Activated B cell treated with CpG ODN at 0.5 μM for 24 hours (primary cell): ENCODE measurements at places on chromosomes 7 and 10.

GRCh38 chr7:150963707-150964559, 14.2 kb downstream of the KCNH2 start:
- DNase-seq: no peak

- DNase-seq: no peak
Observed at GRCh38 chr10:13820119-13820963, 233.6 kb downstream of the PRPF18 start.

- DNase-seq: no peak
Observed at GRCh38 chr10:109859221-109859620, 64.1 kb downstream of the XPNPEP1 start.

DNA sequence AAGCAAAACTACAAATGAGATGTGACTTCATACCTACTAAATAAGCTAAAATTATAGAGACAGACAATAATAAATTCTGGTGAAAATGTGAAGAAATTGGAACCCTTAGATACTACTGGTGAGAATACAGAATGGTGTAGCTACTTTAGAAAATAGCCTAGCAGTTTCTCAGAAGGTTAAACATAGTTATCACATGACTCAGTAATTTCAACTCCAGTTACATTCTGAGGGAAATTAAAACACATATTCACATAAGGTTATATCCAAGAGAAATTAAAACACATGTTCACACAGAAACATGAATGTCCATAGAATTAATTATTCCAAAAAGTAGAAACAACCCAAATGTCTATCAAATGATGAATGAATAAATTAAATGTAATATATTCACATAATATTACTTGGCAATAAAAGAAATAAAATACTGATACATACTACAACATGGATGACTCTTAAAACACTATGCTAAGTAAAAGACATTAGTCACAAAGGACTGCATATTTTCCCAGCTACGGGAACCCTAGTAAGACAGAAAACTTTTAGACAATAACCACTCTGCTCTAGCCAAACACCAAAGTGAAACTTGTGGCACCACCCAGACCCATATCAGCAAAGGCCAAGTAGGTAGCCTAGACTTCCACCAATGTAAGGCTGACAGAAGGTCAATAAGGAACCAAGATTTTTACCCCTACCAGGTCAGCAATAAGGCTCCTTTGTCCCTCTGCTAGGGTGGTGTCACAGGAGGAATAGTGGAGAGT, 25.1 kb downstream of the SLC25A40 start:
- DNase-seq: no peak

DNA sequence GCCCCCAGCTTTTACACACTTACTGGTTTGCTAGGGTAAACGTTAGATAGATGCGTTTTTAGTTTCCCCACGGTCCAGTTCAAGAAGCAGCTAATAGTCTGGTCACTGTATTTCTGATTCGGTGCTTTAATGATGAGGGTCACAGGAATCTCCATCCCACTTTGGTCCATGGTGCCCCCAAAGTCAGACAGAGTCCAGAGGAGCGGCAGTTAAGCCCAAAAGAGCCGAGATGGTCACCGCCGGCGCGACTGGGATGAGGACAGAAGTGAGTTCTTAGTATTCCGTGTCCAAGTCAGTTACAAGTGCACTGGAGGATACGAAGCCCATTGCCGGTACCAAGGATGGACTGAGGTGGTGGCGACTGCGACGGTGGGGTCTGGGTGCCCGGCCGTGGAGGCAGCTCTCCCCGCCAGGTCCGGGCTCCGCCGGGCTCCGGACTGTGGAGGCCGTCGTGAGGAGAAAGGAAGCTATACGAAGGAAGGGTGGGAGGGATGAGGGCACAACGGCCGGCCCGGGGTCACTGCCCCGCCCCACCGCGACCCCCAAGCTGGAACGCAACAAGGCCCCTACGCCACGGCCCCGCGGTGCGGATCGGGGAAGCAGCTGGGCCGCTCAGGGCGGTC, 663 bp downstream of the HERPUD2 start:
- DNase-seq: peak; percentile 24

DNA sequence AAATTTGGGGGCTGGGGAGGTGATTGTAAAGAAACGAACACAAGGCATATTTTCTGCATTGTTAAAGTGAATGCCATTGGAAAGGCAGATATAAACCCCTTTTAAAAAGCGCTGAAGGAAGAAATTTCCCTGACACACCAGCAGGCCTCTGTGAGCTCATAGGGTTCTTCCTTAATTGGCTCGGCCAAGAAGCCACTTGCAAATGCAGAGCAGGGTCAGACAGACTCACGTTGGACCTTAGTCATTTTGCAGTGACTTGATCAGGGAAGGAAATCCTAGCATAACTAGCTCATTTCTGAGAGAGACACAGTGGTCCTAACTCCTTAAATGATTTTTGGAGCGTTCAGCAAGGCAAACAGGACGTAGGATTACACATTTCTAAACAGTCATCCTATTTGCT, 1461.4 kb downstream of the GATA3 start:
- no peak for DNase-seq

GRCh38 chr7:133053321-133053891, 28.5 kb downstream of the CHCHD3 start:
- no peak for DNase-seq

DNA sequence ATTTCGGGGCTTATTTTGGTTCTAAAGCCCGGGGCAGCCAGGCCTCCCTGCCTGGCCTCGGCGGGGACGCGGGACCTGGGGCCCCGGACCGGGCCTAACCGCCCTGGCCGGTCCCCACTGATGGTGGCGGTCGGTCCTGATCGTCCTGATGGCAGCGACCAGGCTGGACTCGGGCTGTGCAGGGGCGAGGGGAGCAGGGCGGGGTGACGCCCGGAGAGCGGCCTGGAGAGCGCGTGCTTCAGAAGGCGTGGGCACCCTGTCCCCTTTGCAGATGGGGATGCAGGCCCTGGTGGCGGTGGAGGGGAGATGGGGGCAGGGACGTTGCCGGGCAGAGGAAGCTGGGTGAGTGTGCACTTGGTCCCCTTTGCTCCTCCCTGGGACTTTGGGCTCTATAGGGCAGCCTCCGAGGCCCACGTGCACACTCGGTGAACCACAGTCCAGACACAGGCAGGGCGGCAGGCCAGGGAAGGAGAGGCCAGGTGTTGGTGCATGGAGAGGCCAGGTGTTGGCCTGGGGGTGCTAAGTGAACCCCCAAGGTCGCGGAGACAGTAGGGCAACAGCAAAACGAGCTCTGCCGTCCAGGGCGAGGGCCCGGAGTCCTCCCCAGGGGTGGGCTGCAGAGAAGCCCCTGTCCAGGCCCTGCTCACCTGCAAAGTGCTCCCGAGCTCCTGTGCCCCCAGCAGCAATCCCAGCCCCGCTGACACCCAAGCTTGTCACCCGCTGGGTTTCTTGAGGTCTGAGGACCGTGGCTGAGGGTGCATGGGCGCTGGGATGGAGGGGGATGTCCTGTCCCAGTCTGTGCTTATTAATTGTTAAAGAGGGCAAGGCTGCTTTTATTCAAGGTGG, 42.4 kb upstream of the FAM20C start:
- DNase-seq: peak; percentile 47

DNA sequence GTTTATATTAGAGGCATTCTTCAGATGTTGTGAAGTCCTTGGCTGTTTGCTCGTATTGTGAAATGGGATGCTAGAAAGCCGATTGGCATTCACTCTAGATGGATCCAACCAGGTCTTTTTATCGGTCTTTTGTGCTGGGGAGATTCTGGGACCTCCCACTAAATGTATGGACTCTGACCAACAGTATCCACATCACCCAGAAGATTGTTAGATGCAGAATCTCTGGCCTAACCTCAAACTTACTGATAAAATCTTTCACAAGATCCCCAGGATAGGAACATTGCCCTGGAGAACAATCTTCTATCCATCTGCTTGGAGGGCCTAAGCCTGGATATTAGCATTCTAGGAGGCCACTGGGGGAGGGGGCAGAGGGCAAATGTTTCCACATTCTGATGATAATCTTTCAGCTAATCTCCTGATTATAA, 160.9 kb downstream of the PLXDC2 start:
- no peak for DNase-seq

- DNase-seq: no peak
Observed at GRCh38 chr10:88129013-88129412, 265.6 kb downstream of the PTEN start.

- no peak for DNase-seq
Observed at GRCh38 chr7:30116771-30117170, 18.0 kb upstream of the MTURN start.

GRCh38 chr7:152025077-152025936, at the start of gene GALNT11:
Gene GALNT11, plus strand, starts transcription at chr7:152025674. Its CDS starts 68,554 bp downstream, at chr7:152094228.
- peak; percentile 90 for DNase-seq

DNA sequence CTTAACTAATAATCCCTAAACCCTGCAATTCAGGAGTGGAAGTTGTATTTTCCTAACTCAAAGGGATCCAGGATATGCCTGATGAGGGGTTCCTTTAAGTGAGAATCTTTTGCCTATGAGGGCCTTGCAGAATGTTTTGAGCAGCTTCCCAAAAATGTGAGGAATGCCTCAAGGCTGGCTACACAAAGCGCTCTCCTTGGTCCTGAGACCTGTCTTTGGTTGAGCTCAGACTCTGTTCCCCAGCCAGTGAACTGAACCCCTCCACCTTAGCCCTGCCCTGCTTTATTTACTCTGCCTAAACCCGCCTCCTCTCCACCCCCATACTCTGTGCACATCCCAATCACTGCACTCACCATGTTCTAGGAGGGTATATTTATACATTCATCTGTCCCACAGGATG, 108.6 kb downstream of the NRCAM start:
- no peak for DNase-seq

- no peak for DNase-seq
Observed at GRCh38 chr7:157396316-157397035, 59.7 kb downstream of the DNAJB6 start.

GRCh38 chr7:130363026-130363847, 17.1 kb upstream of the CPA1 start:
- no peak for DNase-seq

- DNase-seq: no peak
Observed at GRCh38 chr7:78296644-78297371, 498.2 kb downstream of the PHTF2 start.

DNA sequence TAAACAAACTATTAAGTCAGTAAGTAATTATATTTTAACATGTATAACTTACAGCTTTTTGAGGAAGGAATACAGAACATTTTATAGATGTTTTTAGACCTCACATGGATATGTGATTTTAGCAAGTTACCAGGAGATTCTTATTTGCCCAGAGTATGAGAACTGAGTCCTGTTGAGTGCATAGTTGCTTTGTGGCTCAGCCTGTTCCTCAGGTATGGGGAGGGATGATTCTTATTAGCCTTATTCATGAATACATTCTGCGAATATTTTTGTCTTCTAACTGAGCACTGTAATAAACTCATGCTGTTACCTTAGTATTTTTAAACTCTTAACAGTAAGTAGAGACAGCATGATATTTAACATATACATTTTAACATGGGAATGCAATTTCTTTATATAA, 17.9 kb downstream of the BTAF1 start:
- DNase-seq: no peak

DNA sequence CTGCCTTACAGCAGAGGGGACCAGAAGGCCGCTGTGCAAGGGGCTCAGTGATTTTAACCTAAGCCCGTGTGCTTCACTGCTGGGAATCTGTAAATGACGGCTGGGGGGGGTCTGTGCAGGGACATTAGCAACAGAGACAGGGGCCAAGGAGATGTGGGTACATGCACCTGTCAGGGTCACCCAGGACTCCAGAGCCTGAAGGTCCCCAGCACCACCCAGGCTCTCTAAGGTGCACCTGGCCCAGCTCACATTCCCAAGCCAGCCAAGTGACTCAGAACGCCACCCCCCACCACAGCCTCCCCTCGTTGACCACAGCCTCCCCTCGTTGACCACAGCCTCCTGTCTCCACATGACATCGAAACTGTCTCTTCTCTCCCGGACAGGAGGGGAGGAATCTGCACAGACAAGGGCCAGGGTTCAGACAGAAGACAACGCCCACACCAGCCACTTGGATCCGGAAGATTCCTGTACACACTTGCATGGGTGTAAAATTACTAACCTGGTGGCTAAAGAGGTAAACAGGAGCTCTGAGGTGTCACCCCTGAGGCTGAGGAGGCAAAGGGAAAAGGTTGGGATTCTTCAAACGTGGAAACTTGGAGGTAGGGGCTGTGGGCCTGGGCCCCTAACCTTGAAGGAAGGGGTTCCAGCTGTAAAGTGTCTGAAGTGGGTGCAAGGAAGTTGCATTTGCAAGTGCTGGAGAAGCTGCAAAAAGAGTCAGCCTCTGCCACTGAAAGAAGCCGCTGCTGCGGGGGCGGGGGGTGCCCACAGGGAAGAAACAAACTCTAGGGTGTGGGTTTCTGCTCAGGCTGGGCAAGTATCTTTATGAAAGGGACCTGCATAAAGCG, 27.0 kb downstream of the CALML3 start:
- no peak for DNase-seq

DNA sequence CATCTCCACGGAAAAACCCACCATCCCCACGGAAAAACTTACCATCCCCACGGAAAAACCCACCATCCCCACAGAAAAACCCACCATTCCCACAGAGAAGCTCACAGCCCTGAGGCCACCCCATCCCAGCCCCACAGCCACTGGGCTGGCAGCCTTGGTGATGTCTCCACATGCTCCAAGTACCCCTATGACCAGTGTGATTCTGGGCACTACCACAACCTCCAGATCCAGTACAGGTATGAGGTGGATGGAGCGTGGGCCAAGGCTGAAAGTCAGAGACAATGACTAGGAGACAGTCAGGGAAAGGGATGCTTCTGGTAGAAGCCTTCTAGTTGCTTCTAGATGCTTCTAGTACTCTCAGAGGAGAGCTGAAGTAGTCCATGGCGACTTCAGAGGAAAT, 19.6 kb downstream of the ZAN start:
- DNase-seq: no peak

DNA sequence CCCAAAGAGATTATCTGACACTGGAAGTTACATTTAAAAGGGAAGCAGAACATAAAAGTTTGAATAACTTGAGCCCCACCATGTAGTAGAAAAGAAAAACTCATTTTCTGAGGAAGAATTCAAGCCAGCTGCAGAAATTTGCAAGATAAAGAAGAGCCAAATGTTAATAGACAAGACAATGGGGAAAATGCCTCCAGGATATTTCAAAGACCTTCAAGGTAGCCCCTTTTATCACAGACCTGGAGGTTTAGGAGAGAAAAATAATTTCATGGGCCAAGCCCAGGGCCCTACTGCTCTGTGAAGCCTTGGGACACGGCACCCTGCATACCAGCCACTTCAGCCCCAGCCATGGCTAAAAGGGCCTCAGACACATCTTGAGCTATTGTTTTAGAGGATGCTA, 18.4 kb upstream of the AKR1C1 start:
- DNase-seq: no peak

DNA sequence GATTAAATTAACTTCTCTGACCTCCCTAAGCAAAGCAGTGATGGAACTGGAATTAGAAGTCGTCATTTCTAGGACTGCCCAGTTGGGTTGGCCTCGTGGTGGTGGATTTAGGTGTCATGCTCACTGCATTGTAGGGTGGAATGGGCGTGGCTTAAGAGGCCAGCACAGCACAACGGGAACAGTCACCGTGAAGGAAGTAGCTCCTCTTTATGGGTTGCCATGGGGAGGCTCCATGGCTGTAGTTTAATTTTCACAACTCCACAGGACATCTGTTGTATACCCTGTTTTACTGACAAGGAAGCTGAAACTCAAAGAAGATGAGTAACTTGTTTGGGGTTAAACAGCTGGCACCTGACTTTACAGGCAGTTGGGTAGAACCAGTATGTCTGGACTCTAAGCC, 208.3 kb downstream of the CELF2 start:
- no peak for DNase-seq
